ENCODE measurements at places on chromosomes 5 and 9.
A peak's percentile ranks its signal among the peaks of the same experiment; 100 is the strongest.

DNA sequence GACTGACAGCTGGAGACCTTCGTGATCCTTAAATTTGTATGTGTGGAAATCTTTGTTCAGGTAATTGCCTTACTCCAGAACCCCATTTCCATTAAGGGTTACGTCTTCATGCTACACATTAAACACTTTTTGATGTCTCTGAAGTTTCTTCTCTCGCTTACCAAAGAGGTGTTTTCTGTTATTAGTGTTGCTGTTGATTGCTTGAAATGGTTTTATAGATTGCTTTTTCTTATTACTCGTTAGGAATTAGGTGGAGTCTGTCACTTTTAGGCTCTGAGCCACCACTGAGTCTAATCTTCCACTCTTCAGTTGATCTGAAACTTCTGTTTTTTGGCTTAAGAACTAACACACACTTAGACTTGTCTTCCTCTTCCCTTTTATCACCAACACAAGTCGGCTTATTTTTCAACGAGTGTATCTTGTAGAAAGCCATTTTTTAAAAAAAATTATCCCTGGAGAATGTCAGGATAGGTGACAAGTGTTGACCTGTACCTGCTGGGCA is 62.2 kb upstream of the PPARGC1B start:
- DNase-seq, result no peak

DNA sequence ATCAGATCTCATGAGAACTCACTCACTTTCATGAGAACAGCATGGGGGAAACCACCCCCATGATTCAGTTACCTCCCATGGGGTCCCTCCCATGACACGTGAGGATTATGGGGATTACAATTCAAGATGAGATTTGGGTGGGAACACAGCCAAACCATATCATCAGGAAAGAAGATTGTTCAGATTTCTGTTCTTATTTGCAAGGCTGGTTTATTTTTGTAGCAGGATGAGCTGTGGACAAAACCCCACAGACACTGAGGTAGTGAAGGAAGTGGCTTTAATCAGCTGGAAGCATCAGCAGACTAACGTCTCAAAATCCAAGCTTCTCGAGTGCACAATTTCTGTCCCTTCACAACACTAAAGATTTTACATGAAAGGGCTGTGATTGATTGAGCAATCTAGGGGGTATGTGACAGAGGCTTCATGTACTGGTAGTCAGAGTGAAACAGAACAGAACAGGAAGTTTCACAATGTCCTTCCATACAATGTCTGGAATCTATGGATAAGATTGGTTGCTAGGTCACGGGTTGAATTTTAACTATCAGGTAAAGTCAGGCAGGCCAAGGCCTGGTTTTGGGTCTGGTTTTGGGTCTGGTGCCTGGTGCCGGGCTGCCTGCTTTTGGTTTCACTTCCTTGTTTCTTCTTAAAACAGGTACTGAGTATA is 91.3 kb upstream of the ZNF366 start:
- DNase-seq, result peak; percentile 44

DNA sequence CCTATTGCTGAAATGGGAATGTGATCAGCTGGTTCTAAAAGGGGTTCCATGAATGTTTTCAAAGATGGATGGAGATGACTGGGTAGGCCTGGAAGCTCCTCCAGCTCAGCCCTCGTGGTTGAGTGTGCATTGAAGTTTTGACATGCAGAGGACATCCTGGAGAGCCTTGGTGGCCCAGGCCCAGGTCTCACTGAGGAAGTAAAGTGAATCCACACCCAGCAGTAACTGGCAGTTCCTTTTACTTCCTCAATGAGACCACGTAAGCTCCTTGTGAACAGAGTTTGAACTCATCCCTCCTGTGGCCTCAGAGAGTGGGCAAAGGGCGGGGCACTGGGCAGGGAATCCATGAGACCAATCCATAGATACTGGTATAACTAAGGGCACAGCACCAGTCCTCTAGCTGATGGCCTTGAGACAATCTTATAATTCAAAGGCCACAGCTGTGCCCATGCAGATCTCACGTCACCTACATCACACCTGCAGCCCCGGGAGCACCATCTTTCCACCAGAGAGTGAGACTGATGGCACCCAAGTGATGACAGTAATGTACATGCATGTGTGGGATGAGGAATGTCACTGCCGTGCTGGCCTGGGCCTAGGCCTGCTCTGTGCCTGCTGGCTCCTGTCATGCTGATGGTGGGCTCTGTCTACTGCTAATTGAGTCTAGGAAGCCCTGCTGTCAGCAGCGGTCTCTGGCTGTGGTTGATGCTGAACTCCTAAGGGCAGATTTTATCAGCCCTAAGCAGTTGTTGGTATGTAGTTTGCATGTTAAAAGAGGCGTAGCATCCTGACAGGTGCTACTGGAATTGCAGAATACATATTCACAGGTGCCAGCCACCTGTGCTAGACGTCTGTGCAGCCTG is 257.8 kb downstream of the FSTL4 start:
- DNase-seq, result no peak

- DNase-seq, result no peak
These were observed 105.2 kb downstream of the DPYSL3 start for GRCh38 chr5:147404706-147405105.

- no peak for DNase-seq
These were observed 251.0 kb downstream of the SH3GL2 start for GRCh38 chr9:17829812-17830385.

DNA sequence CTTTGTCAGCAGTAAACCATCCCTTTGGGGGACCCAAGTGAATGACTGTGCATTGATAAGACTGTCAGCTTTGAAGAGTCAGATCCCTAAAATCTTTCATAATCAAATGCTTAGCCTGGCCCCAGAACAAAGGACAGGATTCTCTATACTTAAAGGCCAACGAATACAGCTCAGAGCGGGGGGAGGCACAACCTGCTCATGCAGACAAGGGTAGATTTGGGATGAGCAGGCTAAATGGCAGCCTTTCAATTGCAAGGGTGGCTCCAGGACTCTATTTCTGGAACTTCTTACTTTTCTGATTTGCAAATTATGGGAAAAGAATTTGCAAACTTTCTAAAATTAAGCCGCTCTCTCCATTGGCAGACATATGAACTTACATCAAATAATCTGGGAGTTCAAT is 66.4 kb downstream of the ELL2 start:
- DNase-seq, result no peak

DNA sequence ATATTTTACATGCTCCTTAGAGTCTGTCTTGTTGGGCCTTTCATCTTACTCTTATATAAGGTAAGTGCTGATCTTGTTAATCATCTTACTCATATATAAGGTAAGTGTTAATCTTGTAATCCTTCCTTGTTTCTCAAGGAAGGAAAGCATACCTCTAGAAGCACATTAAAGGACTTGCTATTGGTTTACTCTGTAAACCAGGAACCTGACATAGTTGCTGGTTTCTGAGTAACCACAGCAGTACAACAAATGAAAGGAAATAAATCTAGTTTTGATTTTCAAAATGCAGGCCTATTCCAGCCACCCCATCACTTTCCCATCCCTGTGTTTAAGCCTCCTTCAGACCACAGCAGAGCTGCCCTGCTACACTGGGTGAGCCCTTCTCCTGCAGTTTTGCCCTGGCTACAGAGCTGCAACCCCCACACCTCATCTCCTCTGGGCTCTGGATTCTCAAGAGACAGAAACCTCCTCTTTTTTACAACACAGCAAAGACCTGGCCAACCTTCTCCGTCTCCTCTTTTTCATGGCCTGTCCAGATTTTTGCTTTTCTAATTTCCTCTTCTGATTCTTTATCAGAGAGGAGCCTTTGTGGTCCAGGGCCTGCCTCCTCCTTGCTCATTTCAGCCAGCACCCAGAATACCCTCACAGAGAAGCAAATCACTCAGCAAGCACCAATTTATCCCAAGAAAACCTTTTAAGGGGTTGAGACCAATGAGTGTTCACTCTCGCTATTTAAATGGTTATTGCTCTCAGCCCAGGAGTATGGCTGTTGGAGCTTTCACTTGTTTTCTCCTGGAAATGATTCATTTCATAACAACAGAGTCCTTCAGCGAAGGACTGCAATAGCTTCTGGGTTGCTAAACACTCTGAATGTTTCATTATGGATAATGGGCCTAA is 103.2 kb downstream of the FSTL4 start:
- peak; percentile 2 for DNase-seq

- DNase-seq, result no peak
These were observed 513.4 kb upstream of the MEF2C start for GRCh38 chr5:89396278-89396954.

GRCh38 chr9:111838439-111838838 is 43.7 kb upstream of the SHOC1 start:
- no peak for DNase-seq

DNA sequence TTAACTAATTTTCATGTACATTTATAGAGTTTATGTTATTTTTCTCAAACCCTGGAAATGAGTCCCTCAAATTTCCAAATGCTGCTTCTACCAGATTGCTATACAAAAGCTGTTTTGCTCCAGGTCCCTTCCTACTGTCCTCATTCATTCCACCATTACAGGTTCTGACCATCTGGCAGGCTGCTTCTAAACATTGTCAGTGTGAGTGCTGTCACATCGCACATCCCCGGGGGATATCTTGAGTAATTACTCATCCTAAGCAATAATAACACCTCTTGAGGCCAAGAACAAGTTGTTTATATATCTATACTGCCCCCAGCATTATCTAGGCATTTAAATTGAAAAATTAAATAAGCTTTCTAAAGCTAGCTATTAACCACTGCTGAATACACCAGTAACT is 1675.3 kb upstream of the CDH6 start:
- no peak for DNase-seq

- DNase-seq, result no peak
These were observed 336.9 kb upstream of the DMAC1 start for GRCh38 chr9:8136477-8136876.

DNA sequence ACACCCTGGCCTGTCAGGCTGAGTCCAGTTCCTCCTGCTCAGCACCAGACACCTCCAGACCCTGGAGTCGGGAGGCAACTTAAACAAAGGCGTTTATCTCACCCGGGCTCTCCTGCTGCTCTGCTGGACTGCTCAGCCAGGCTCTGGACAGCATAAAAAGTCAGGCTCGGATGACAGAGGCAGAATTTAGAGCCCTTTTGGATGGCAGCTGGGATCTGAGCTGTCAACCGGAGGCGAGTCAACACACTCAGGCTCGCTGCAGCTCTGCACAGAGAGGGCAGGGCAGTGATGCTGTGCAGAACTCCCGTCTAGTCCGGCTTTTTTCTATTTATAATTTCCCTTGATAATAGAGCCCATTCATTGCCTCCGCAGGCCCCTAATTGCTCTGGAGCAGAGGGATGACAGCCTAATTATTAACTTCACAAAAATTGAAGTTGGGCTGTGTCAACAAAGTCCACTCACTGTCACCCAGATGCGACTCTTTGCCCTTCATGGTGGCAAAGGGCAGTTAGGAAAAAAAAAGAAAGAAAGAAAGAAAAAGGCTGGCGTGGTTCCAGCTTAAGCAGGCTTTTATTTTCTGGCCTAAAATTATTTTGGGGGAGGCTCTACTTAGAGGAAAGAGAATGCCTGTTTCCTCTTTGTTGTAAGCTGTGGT is 37.6 kb downstream of the STC2 start:
- no peak for DNase-seq

GRCh38 chr9:135583688-135584011 is 22.1 kb downstream of the PAEP start:
- DNase-seq, result no peak

GRCh38 chr9:121075251-121076036 is 689 bp downstream of the CNTRL start:
- peak; percentile 18 for DNase-seq

DNA sequence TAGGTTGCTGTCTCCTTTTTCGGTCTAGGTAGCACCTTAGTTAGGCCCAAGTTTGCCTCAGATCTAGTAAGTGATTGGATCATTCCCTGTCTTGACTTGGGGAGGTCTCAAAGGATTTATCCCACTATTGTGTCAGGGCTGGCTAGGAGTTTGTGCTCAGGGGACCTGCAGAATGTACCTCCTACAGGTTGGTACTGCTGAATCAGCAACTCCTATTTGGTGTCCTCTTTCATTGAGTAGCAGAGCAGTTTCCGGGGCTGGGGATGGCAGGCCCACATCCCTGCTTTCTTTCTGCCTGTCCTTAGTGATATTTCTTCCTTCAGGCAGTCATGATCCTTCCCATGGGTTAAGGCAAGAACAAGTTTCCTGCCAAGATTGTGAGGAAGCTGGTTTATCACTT is 192.9 kb upstream of the CCNH start:
- DNase-seq, result no peak

Measured in HFFc6 (cell line).